CD8-positive, alpha-beta T cell (primary cell): ENCODE measurements at places on chromosomes 7 and 10. TPM values are rescaled to one million over a fixed set of nuclear protein-coding genes. Genes with fewer than 3 reads are reported as not detected.

FZD8 gene
- 1.7 TPM for total RNA-seq

SPDYE9 gene
- not detected for total RNA-seq

ICA1 gene
- 0.87 TPM for total RNA-seq

KEL gene
- not detected for total RNA-seq

MRLN gene
- not detected for total RNA-seq

AMPH gene
- not detected for total RNA-seq

ASB10 gene
- not detected for total RNA-seq

RRP12 gene
- total RNA-seq: 104 TPM

GRCh38 chr7:25759748-25760147, 392.2 kb upstream of the NFE2L3 start:
- DNase-seq: no peak

DNA sequence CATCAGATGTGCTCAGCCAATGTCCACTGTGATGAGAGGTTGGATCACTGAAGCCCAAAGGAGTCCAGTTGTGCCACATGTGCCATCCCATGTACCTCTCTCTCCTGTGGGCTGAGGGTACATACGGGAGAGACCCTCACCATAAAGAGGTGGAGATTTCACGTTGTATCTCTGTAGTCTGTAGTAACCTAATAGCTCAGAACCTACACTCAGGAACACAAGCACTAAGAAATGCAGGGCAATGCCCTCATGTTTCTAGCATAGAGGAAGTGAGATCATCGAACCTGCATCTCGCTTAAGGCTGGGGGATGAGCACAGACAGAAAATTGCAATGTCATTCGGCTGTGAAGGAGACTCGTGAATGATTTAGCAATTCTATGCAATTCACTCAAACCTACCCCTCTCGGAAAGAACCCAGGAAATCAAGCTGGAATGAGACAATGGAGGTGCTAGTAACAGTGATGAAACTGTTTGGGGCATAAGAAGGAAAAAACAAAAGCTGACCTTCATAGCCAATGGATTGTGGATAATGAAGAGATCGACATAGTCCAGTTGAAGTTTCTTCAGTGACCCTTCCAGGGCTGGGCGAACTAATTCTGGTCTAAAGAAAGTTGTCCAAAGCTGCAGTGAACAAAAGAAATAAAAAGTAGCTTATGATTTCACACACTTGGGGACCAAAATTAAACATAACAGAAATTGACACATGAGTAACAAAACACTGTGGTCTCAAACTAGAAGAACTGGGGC, 80.3 kb upstream of the UCN3 start:
- DNase-seq: no peak

GRCh38 chr7:5657901-5658300, 123.6 kb downstream of the RNF216 start:
- DNase-seq: no peak

DNA sequence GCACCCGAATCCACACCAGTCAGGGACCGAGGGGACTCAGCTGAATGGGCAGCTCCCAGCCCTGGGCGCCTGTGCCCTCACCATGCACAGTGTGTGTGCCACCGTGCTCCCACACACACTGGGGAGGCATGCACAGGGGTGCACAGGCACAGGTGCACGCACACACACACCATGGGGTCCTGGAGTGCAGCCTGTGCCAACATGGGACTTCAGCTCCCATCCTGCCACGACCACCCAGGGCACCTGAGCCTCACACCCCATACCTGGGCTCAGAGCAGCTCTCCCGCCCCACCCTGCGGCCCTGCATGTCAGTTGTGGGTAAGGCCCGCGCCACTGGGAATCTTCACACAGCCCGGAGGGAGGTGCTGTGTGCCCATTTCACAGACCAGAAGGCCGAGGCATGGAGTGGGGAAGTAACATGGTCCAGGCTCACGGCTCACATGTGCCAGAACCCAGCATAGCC, 8.0 kb downstream of the ELFN1 start:
- DNase-seq: no peak

GRCh38 chr7:32283546-32283945, 206.6 kb downstream of the LSM5 start:
- DNase-seq: no peak

GRCh38 chr10:68924593-68924992, 23.5 kb downstream of the DDX50 start:
- no peak for DNase-seq

GRCh38 chr10:48549236-48549635, 55.6 kb downstream of the ARHGAP22 start:
- DNase-seq: no peak

DNA sequence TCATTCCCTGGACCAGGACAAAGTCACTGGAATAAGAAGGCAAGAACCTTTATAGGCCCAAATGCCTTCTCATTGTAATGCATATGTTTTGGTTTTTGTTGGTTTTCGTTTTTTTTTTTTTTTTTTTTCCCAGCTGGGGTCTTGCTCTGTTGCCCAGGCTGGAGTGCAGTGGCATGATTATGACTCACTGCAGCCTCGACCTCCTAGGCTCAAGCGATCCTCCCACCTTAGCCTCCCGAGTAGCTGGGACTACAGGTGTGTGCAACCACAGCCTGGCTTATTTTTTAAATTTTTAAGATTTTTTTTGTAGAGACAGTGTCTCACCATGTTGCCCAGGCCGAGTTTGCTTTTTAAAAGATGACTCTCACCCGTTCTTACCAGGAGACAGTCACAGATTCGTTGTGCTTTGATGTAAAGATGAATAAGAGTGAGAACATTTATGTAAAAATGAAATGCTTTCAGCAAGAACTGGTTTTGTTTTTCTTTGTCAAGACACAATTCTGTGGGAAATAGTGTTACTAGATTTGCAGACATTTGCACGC, 7.6 kb downstream of the IQCE start:
- DNase-seq: no peak

- no peak for DNase-seq
Measured at GRCh38 chr7:1297017-1297960, 64.6 kb downstream of the UNCX start.

- no peak for DNase-seq
Measured at GRCh38 chr10:110216240-110216639, 8.8 kb downstream of the MXI1 start.

GRCh38 chr7:29214816-29215215, 20.2 kb downstream of the CHN2 start:
- DNase-seq: no peak

- peak; percentile 70 for DNase-seq
Measured at GRCh38 chr10:132554991-132555647, 17.5 kb downstream of the INPP5A start.

DNA sequence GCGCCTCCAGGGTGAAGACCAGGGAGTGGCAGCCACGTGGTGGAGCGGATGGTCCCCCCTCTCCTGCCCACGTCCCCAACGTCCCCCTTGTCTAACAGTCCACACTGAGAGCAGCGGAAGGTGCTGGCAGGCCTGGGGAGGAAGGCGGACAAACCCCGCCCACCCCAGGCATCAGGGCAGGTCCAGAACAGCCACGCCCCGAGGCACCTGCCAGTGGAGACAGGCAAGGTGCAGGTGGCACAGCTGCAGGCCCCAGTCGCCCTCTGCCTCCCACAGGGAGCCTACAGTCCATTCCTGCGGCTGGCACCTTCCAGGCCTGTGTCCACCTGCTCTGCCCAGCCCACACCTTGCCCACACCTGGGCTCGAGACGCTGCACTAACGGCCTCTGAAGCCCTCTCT, 24.9 kb downstream of the CYP2W1 start:
- no peak for DNase-seq

GRCh38 chr10:5575482-5576153, 50.9 kb downstream of the CALML3 start:
- no peak for DNase-seq

- DNase-seq: no peak
Measured at GRCh38 chr10:88332503-88333247, 250.4 kb downstream of the RNLS start.

- no peak for DNase-seq
Measured at GRCh38 chr7:92988051-92988450, 129.7 kb downstream of the SAMD9 start.

- peak; percentile 65 for DNase-seq
Measured at GRCh38 chr7:26863518-26864308, 677 bp downstream of the SKAP2 start.

GRCh38 chr7:157554393-157555238, 217.8 kb downstream of the DNAJB6 start:
- no peak for DNase-seq

DNA sequence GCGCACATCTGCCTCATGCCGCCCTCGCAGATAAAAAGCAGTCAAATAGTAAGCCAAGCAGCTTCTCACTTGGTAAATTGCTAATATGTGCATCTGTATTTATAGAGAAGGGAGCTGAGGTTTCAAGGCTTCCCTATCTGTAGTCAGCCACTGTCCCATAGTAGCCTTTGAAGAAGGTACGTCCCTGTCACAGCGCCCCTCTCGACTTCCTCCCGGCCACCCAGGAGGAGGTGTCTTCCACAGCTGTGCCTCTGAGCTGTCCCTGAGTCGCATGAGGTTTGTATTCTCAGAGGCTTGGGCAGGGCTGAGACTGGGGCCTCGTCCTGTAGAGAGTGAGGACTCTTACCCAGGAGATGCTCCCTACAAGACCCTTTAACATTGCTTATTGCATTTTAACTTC, 49.0 kb downstream of the SPOCK2 start:
- no peak for DNase-seq

GRCh38 chr10:36608866-36609265, 516.5 kb upstream of the ANKRD30A start:
- DNase-seq: no peak

DNA sequence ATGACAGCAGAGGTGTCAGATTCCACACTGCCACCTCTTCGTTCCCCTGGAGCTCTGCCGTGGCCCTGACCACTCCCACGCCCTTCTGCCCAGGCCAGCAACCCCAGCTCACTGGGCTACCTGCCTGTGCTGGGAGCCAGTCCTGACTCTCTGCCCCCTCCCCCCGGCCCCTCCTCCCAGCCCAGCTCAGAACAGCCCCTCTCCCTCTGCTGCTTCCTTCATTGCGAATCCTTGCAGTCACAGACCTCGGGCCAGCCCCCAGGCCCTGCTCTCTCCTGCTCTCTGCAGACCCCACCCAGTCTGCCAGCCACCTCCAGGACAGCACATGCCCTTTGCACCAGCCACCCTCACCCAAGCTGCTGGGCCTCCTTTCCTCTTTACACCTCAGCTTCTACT, 60.4 kb downstream of the TCERG1L start:
- DNase-seq: no peak

- no peak for DNase-seq
Measured at GRCh38 chr10:3110782-3111620, 43.7 kb downstream of the PFKP start.

DNA sequence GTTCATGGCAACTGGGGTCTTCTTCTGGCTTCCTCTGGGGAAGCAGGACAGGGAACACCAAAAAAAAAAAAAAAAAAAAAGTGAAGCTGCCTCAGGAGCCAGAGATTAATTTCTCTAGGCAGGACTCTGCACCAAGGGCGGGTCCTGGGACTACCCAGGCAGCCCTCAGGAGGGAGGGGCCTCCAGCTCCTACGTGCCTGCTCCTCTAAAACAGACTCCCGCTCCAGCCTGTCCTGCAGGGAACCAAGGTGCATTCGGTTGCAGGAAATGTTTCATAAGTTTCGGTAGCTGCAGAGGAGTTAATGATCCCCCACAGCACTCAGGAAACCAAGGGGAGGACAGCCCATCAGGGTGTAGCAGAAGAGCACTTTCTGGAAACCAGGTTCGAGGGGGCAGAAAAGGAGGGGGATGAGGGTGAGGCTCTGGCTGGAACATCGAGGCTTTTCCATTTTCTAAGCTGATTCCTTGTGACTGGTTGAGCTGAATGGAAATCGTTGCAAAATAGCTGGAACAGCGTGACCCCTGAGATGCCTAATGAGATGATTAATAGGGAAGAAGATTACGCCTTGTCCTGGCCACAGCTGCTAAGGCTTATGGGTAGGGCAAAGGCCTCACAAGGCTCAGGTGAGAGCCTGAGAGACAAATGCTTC, 84.2 kb downstream of the STRA8 start:
- DNase-seq: no peak

GRCh38 chr10:94107191-94107590, 113.5 kb downstream of the PLCE1 start:
- DNase-seq: no peak

- DNase-seq: no peak
Measured at GRCh38 chr7:92602352-92603088, 12.3 kb upstream of the FAM133B start.

- DNase-seq: no peak
Measured at GRCh38 chr7:118059209-118059608, 124.8 kb upstream of the LSM8 start.

DNA sequence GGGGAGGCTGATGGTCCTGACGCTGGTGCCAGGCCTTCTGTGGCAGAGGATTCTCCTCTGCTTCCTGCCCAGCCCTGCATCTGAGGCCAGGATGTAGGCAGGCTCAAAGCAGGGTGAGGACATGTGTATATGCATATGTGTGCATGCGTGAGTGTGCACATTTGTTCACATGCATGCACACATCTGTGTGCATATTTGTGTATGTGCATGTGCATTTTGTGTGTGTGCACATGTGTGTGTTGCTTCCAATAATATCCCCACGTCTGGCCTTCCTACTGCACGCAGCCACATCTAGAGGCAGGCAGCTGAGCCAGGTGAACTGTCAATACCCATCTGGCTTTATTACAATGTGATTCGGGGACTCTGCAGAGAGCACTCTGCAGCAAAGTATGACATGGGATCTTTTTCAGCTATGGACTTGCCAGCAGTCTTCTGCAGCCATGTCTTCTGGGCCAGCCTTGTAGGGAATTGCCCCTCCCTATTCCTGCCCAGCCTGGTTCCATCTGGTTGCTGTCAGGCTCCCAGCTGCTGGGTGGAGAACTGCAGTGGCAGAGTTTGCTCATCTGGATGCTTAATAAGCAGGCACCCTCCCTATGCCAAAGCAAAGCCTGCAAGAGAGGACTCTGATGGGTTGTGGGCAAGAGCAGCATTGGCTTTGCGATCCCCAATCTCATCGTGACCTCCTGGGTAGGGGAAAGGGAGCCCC, 140.7 kb downstream of the PFKFB3 start:
- no peak for DNase-seq

- DNase-seq: no peak
Measured at GRCh38 chr7:87038993-87039690, 20.3 kb downstream of the ELAPOR2 start.

DNA sequence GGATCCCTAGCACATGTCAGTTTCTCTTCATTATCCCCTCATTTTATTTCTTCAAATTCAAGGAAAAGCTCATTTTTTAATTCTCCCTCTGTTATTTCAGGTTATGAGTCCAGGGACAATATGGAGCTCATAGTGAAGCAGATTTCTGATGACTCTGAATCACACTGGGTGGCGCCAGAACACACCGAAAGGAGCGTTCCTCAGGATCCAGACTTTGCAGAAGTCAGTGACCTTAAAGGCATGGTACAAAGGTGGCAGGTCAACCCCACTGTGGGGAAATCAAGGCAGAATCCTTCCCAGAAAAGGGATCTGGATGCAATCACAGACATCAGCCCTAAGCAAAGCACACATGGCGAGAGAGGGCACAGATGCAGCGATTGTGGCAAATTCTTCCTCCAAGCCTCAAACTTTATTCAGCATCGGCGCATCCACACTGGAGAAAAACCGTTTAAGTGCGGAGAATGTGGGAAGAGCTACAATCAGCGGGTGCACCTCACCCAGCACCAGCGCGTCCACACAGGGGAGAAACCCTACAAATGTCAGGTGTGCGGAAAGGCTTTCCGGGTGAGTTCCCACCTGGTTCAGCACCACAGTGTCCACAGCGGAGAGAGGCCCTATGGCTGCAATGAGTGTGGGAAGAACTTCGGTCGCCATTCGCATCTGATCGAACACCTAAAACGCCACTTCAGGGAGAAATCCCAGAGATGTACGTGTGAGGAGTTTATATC, 21.4 kb downstream of the ZKSCAN5 start:
- no peak for DNase-seq

- no peak for DNase-seq
Measured at GRCh38 chr7:84700563-84701370, 486.1 kb downstream of the SEMA3D start.
